ENCODE measurements at places on chromosomes 12 and 14.

DNA sequence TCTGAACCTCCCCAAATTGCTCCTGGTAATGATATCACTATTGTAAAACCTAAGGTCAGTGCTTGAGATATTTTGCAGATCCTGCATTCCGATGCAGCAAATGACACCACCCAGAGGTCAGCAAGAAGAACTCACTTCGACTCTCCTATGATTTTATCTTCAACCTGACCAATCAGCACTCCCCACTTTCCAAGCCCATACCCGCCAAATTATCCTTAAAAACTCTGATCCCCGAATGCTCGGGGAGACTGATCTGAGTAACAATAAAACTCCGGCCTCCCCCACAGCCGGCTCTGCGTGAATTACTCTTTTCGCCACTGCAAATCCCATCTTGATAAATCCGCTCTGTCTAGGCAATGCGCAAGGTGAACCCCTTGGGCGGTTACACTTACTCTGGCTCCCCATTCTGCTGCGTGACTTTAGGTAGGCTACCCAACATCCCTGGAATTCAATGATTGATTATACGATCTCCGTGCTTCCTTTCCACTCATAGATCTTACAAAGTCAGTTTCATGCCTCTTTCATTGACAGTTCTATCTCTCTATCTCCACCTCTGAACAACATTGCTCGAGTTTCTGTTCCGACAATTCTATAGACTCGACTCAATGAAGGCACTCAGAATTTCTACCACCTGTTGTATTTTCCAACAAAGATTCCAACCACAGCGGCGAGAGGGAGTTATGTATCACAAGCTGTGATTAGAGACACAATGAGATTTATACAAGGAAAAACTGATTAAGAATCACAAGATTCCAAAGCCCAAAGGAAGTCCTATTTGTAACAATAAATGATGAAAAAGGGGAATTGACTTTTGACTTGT lies 939 bp downstream of the NPC2 start:
- no peak for DNase-seq

DNA sequence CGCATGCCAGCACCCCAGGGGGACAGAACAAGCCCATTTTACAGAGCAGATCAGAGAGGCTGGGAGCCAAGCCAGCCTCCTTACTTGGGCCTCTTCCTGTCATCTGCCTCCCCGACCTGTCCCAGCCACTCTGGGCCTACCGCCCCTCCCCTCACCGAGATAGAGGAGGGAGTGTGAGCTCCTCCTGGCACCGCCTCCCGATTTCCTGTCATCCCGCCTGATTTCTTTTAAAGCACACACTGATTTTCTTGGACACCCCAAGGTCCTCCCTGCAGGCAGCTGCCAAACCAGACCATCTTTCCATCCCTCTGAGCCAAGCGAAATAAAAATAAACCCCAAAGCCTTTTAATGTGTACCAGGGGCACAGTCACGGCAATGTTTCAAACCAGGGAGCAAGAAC lies 108.4 kb downstream of the RFLNA start:
- no peak for DNase-seq

GRCh38 chr12:2268471-2269286 lies 215.9 kb downstream of the CACNA1C start:
- no peak for DNase-seq

DNA sequence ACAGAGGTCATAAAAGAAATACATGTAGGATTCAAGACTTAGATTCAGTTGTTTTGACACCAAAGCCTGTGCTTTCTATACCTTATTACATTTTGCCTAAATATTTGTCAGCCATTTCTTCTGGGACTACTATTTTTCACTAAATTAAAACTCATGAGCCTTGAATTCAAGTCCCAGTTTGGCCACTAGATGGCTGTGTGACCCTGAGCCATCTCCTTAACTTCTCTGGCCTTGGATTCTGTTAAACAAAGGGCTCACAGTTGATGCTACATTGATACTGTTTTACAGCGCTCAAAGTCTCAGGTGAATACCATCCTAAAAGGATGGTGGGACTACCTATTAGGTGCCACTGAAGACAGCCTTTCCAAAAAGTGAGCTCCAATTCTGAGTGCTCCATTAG lies 39.6 kb upstream of the CCDC198 start:
- no peak for DNase-seq

- DNase-seq = no peak
These were observed 106.9 kb downstream of the RFLNA start for GRCh38 chr12:124401704-124402221.

- DNase-seq = no peak
These were observed 1.9 kb downstream of the KLRF2 start for GRCh38 chr12:9883175-9883574.

DNA sequence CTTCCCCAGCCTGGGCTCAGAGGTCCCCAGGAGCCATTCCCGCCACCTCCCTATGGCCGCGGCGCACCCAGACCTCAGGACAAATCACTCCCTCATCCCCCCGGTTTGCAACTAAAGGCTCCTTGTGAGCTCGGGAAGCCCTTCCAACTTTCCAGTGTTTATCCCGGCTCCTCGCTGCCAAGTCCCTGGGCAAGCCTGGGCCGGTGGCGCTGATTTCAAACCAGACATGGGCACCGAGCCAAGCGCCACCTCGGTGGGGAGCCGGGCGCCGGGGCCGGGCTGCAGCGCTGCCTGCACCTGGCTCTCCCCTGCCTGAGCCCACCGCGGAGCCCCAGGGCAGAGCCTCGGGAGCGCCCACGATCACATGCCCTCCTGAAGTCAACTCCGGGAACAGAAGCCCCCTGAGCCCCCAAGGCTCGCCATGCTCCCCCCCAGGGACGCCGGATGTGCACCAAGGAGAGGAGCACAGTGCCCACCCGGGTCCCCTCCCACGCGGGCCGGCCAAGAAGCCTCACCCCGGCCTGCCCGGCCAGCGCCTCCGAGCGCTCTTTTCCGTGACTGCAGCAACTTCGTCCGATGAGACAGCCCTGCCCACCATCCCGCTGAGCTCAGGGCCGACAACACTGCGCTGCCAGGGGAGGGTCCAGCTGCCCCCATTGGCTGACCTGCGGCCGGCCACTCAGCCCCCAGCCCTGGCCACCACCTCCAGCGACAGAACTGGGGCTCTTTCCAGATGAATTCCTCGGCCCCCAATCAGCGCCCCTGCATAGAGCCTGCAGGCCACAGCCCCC lies 50.0 kb downstream of the NCOR2 start:
- DNase-seq = no peak

GRCh38 chr12:5088586-5089264 lies 45.0 kb downstream of the KCNA5 start:
- DNase-seq = no peak

DNA sequence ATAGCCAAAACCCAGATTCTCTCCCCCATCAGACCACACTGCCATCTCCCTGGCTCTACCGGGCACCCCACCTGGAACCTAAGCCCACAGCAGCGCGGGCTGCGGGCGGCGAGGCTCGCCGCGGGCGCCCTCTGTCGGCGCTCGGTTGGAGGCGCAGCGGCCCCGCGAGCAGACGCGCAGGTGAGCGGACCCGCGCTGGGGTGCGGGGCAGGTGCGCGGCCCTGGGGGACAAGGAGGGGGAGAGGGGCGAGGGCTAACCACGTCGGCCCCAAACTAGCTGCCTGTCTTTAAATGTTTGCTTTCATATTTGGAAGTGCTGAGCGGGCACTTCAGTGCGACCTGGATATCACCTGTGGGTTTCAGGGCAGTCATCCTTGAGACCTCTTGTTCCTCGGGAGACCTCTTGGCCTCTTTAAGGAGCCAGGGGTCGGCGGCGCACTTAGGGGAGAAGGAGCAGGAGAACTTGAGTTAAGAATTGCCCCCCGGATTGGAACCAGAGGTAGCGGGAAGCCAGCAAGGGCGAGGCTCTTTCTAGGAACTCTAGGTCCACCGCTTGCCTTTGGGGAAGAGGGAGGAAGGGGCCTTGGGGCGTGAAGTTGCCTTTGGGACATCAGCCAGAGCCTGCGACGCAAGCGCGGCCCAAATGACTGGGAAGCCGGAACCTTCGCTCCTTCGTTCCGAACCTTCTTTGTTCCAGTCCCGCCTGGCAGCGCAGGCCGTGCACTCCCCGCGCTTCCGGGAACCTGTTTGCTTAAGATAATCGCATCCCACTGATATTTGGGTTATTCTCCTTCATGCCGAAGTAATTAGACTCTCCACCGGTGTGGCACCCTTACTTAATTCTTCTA lies 78.7 kb downstream of the NEDD1 start:
- DNase-seq = no peak
